Bone marrow (tissue), 2 donors: ENCODE measurements at places on chromosomes 13 and 19.

GRCh38 chr13:46551410-46552302 lies 1.3 kb upstream of the LRCH1 start:
- no peak for DNase-seq

DNA sequence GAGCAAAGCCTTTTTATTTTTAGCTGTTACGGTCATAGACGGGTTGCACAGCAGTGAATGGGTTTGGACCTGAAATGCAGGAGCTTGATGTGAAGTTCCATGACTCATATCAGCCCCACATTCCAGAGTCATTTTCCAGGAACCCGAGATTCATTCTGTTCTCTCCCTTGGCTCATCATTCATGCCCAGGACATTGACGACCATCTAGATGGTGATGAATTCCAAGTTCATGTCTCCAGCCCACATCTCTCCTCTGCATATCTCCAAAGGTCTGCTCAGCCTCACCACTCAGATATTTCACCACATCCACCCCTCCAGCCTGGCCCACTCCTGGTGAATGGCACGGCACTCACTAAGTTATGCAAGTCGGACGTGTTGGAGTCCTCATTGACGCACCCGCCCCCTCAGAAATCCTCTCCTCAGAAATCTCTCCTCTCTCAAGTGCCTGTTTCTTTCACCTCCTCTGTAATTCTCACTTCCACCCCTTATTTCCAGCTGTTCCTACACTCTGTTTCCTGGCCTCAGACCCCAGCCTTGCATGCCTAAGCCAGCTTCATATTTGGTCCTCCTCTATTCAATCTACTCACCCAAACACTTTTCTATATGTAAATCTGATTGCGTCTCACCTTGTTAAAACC lies 83.1 kb downstream of the ALOX5AP start:
- no peak for DNase-seq

GRCh38 chr13:43776006-43776405 lies 10.8 kb downstream of the ENOX1 start:
- no peak for DNase-seq

DNA sequence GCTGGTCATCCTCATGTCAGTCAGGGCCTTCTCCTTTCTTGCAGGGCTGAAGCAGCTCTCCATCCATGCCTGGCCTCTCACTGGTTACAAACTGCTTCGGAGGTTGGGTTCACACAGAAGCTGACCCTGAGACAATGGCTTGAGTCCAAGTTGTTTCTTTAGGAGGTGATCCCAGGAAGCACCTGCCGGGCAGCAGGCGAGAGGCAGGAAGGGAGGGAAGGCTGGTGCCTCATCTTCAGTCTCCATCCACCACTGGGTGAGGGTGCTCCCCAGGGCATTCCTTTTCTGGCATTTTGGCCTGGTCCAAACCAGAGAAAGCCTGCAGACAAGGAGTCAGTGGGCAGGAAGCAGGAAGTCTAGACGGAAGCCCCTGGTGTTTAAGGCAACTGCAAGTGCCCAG lies 17.6 kb upstream of the SPATA13 start:
- no peak for DNase-seq

DNA sequence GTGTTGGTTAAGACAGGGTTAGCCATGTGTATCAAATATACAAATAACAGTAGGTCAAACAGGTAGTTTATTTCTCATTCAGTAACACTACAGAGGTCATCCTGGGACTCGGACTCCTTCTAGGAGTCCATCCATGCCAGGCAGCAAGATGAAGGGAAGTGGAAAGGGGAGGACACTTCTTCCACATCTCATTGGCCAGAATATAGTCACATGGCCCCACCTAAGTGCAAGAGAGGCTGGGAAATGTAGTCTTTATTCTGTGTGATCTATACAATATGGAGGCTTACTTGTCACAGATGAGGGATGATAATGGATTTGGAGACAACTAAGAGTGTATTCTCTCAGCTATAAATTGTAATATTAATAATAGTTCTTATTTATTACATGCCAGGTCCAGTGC lies 31.1 kb downstream of the RDH8 start:
- no peak for DNase-seq

DNA sequence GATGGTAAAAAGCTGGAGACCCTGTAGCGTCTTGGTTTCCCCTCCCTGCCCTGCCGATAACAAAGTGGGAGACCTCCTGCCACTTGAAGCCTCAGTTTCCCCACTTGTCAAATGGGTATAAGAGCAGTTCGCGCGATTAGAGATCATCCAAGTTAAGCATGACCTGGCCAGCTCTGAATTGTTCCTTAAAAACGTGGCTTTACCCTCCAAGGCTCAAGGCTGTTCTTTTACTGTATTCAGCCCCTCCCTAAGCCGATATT lies 421 bp downstream of the TNPO2 start:
- DNase-seq = no peak
